ENCODE measurements at places on chromosomes 5 and 9.

DNA sequence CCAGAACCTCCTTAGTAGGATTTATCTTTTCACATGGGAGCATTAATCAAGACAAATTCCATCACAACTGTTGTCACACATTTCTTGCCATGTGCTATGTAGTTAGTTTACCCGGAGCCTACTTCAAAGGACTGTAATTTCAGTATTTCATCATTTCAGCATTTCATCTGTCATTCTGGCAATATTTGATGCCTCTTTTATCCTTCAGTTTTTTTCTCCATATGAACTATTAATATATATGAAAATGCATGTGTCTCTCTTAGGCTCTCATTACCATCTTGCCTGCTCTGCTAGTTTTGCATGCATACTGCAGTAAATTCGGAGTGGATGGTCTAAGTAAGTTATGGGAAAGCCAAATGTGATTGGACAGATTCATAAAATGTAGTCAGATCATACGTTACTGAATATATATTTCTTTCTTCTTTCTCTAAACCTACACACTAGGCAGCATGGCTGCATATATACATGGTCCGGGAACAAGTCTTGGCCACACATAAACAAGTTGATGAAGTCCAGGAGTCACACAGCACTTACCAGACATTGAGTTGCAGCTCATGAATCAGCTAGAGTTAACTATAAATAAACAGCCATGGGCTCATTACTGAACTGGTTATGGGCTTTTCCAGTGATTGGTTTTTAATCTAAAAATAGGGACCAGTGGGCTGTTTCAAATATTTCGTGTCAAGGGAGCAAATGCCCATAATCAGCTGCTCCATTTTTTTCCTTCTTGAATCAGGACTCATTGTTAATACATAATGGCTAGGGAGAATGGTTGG, 46.6 kb downstream of the SPATA31D1 start:
- no peak for DNase-seq

- DNase-seq: no peak
These were observed 10.8 kb upstream of the PRRC1 start for GRCh38 chr5:127506616-127507015.

GRCh38 chr5:113199122-113199905, 222.7 kb downstream of the DCP2 start:
- no peak for DNase-seq

DNA sequence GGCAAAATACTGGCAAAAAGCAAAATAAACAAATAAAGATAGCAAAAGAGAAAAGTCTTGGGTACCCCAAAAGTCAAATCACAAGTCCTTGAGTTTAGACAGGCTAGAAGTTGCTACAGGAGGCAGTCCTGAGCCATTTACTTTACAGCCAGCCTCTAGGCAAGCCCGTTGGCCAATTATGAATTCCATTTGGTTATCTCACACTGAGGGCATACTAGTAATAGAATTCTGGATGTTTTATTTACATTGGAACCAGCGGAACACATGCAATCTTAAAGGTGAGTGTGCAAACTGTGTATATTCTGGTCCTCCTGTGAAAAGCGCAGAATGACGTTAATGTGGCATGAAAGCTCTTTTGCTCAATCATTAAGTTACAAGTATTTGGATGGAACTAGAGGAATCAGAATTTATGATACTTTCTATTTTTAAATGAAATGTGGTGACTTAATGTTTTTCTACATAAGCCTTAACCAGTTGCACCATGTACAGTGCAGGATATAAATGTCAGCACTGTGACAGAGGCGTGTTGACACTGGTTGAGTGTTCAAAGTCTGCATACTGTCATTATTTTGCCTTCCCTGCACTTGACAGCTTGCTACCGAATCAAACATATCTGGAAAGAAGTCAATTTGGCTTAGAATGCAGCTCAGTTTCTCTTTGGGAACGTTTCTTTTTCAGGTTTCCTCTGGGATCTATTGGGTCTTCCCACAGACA, 7.9 kb downstream of the GDNF start:
- DNase-seq: no peak

DNA sequence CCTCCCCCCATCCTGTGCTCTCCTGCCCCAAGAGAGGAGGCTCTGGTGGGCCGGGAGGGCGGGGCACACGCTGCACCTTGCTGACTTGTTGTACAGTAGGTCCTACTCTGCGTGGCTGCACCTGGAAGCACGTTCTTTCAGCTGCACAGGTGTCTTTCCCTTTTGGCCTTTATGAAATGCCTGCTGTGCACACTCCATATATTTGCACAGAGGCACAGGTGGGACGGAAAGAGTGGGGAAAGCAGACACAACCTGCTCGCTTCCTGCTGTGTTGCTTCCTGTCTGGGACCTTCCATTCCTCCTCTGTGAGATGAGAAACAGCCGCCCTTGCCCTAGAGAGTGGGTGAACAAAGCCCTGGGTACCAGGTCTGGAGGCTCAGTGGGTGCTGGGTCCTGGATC, 4.8 kb downstream of the USP20 start:
- DNase-seq: no peak

- peak; percentile 77 for DNase-seq
These were observed 2.4 kb upstream of the PHYKPL start for GRCh38 chr5:178234750-178235587.

GRCh38 chr5:17279487-17279886, 62.1 kb downstream of the BASP1 start:
- DNase-seq: no peak

GRCh38 chr9:89432986-89433530, 64.9 kb downstream of the SEMA4D start:
- DNase-seq: no peak

DNA sequence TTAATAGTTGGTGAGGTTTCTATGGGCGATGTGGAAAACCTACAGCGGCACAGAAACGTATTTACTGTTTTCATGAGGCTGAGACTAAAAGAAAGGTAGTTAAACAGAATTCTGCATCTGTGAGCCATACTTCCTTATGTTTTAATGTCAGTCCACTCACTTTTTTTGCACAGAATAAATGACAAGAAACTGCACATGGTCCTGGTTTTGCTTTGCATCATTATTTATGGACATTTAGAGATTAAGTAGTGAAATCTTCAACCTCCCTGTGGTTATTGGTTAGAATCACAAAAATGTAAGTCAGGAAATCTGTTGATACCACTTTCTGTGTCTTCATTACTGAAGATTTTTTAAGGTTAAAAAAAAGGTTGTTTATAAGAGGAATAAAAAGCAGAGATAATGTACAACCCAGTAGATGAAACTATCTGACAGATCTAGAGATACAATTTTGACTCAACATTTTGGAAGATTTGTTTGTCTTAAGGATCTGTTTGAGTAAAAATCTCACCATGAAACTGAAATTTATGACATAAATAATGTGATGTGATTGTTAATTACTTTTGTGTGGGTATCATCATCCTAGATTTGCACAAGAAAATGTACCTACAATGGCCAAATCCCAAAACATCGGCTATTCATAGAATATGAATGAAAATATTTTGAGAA, 2.4 kb downstream of the PRR16 start:
- DNase-seq: no peak

- no peak for DNase-seq
These were observed 462.0 kb upstream of the CLINT1 start for GRCh38 chr5:158320934-158321333.
